ENCODE measurements at places on chromosomes 12 and 14. TPM values are rescaled to one million over a fixed set of nuclear protein-coding genes. Genes with fewer than 3 reads are reported as not detected.

Gene FAM90A1
- not detected for total RNA-seq

Gene ADAM20
- total RNA-seq = 0.59 TPM

Gene ATXN7L3B
- total RNA-seq = 22.0 TPM

- DNase-seq = peak; percentile 75
Measured at GRCh38 chr14:53152184-53152886, 788 bp downstream of the DDHD1 start.

DNA sequence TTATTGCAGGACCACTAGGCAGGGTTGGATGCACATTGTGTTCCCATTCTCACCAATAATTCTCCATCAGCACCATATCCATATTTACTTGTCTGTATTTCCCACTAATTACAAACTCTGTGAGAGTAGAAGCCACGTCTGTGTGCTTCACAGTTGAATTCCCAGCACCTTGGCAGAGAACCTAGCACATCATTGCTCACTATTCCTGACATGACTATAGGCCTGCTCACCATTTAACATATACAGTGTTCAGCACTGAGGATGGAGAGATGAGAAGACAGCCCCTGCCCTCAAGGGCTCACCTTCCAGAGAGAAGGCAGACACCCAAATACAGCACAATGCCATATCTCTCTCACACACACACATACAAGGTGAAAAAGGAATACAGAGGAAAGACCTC, 5.0 kb downstream of the DAD1 start:
- DNase-seq = no peak

- peak; percentile 66 for DNase-seq
Measured at GRCh38 chr12:26845984-26846383, 13.0 kb upstream of the ITPR2 start.

- DNase-seq = no peak
Measured at GRCh38 chr14:29925101-29925722, 2.4 kb downstream of the PRKD1 start.

All from right atrium auricular region (tissue), 2 donors.